Activated naive CD4-positive, alpha-beta T cell treated with anti-CD3 and anti-CD28 coated beads, Interleukin-2, amount 50 U/mL, for 16 hours (primary cell): ENCODE measurements at places on chromosomes 3 and 15.

- DNase-seq: no peak
These were observed 110.4 kb downstream of the OTOL1 start for GRCh38 chr3:161607056-161607455.

- DNase-seq: peak; percentile 44
These were observed 36.6 kb upstream of the CD47 start for GRCh38 chr3:108127301-108127988.

DNA sequence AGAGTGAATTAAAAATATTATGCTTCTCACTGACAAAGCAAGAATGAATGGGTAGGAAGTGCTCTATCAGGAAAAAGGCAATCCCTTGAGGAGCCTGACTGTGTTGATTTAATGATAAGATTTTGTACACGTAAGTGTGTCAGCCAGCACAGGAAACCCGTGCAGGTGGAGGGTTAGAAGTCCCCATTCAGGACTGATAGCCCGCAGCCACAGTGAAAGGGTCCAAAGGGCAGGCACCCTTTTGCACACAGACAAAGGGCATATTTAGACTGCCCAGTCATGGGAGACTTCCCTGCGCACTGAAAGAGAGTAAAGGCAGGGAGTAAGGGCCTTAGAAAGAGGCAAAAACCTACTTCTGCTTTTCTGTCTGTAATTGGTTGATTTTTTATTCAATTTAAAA lies 26.4 kb upstream of the SKIL start:
- no peak for DNase-seq

GRCh38 chr15:37691911-37692310 lies 242.5 kb upstream of the TMCO5A start:
- no peak for DNase-seq

DNA sequence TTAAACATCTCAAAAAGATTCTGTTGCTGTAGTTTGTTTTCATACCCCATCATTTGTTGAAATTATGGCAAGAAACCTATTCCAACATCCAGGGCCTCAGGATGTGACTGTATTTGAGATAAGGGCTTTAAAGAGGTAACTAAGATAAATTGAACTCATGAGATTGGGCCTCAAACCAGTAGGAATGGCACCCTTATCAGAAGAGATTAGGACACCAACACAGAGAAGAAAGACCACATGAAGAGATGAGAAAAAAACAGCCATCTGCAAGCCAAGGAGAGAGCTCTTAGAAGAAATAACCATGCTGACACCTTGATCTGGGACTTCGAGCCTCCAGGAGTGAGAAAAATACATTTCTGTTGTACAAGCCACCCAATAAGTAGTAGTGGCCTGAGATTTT lies 157.7 kb downstream of the CGGBP1 start:
- no peak for DNase-seq

GRCh38 chr3:186257866-186258265 lies 104.2 kb downstream of the DGKG start:
- no peak for DNase-seq

DNA sequence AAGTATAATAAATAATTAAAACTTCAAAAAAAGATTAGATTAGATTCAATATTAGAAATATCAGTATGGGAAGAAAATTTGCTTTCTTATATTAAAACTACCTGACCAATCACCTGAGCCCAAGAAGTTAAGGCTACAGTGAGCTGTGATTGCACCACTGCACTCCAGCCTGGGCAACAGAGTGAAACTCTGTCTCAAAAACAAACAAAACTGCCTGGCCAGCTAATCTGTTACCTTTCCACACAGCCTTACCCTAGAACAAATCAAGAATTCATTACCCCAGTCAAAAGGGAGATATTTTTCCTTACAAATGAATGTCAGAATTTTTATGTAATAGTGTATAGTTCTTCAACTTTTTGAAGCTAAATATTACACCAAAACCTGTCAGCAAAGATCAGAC lies 117.0 kb upstream of the MANF start:
- DNase-seq: no peak

GRCh38 chr15:30882849-30883433 lies 20.8 kb upstream of the FAN1 start:
- peak; percentile 30 for DNase-seq

DNA sequence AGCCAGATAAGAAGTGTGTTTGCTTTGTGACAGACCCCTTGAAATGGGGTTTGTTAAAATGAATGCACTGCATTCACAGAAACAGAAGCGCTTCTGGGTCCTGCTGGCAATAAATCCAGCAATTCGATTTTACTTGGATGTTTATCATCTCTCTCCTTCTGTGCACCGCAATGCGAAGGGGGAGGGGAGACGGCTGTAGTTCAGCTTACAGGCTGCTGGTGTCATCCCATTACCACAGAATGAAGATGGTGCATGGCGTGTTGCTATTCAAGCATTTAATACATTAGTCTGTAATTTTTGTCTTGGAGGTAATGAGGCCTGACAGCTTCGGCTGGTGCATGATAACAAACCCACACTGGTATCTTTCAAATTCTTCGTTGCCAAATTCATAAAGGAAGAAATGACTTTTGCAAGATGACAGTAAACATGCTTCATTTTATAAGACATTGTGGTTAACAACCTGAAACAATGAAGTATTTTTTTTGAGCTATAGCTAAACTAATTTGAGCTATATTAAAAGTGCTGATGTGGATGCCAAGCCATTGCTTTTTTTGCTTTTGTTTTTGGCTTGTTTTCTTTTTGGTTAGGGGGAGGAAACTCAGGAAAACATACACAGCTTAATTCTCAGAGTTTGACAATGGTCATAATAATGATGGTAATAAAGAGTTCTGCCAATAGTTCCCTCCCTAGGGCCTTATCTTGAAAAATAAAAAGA lies 418.3 kb downstream of the OTOL1 start:
- DNase-seq: no peak
